ENCODE measurements at places on chromosomes 2 and 18.

GRCh38 chr18:26746398-26746797, 119.1 kb downstream of the AQP4 start:
- no peak for DNase-seq

- DNase-seq = no peak
Measured at GRCh38 chr2:133642791-133643191, 74.5 kb upstream of the NCKAP5 start.

GRCh38 chr2:239502430-239503186, 101.8 kb upstream of the HDAC4 start:
- DNase-seq = no peak

DNA sequence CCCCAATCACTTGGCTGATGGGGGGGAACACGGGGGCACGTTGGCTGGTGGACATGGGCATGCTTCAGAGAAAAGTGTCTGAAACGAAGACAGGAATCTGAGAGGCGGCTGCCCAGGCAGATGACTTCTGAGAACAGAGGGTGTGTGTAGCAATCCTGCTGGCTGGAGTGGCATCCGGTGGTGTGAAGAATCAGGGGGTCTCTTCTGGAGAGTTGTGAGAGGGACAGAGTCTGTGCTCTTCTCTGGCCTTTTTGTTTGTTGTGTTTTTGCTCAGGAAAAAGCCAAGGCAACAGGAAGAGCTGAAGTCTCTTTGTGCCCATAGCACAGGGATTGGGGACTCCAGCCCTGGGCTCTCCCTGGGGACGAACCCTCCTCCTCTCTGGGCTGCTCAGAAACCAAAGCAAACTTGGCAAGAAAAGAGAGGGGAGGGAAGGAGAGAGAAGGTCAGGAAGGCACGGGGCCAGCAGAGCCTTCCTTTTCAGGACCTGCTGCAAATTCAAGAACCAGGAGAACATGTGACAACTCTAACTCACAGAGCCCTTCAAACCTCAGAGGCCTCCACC, 97.0 kb upstream of the SMAD2 start:
- no peak for DNase-seq

DNA sequence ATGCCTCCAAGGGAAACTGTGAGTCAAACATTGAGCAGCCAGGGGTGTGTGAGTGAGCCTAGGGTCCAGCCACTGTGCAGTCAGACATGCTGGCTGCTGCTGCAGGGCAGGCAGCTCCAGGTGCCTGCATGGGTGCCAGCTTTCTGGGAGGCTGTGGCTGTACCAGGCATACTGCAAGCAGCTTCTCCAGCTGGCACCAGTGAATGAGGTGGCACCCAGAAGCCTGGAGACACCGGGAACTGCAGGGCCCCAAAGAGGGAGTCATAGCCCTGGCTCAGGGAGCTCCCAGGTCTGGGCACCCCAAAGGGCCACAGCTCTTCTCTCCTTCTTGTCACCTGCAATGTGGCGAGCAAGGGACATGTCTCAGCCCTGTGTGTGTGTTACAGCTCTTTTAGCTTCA, 283.2 kb downstream of the RPRM start:
- no peak for DNase-seq

DNA sequence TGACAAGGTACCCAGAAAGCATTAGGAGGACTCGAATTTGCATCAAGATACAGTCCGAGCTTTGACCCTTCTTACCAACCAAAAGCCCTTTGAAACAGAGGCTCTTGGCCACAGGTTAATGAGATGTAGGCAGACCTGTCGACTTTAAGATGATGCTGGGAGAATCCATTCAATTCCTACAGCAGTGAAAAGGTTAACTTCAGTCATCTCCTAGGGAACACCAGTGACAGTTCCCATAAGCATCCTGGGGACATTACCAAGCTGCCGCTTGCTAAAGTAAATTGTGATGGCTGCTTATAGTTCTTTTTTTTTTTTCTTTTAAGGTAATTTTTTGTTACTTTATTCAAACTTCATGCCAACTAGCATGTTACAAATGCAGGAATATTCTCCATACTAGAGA, 379.3 kb downstream of the SOX11 start:
- no peak for DNase-seq

- DNase-seq = no peak
Measured at GRCh38 chr2:144582651-144583380, 62.9 kb upstream of the ZEB2 start.

DNA sequence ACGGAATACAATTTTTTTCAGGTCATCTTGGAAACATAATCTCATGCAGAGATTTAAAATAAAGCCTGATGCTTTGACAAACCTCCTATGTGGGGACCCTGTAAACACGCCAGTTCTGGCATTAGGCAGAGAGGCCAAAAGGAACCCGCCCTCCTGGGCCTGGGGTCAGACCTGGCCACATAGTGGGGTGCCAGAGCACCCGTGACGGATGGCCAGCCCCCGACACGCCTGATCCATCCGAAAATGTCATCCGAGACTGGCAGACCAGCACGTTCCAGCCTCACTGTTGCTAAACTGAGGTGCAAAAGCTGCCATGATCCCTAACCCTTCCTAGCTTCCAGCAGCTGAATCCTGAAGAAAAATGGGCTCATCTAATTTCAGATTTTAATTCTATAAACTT, 222.6 kb upstream of the SALL3 start:
- peak; percentile 8 for DNase-seq

GRCh38 chr2:239881561-239882320, 143.4 kb downstream of the NDUFA10 start:
- DNase-seq = no peak

DNA sequence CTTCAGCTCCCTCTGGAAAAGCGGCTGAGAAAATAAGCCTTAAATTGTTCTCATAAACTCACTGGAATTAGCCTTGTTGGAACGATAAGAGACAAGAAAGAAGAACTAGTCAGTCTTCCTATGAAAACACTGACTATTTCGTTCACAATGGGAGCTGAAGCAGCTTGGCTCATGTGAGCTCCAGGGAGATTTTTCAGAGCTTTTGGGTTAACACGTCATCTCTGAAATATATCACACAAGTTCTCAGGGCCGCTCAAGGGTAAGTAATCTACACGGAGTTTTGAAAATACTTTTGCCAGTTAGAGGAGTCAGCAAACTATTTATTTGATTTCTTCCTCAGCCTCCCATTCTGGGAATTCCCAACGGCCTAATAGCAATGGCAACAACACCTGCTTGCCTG, 316.2 kb upstream of the MGAT5 start:
- DNase-seq = no peak

DNA sequence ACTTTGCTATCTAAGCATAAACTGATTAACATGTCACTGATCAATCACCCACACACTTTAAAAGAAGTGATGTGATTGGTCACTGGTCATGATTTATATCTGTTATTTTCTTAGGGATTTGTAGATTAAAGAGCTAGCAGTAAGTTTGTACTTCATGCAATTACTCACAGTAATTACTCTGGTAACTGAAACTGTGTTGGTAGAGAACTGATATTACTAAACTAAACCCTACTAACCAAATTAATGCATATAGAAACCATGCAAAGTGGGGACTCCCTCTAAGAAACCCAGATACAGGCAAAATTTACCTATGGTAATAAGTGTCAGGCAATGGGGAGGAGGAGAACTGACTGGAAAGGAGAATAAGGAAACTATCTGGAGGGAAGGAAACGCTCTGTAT, 44.8 kb upstream of the C2orf15 start:
- no peak for DNase-seq

GRCh38 chr2:2787301-2787907, 456.3 kb upstream of the MYT1L start:
- DNase-seq = no peak

- no peak for DNase-seq
Measured at GRCh38 chr2:229868794-229869193, 53.0 kb downstream of the TRIP12 start.

Measured in activated CD4-positive, alpha-beta memory T cell treated with anti-CD3 and anti-CD28 coated beads, Interleukin-2, amount 10 ng/mL, durations not matched to agents 7 days and 5 days (primary cell).